ENCODE measurements at places on chromosomes 1 and 21.

DNA sequence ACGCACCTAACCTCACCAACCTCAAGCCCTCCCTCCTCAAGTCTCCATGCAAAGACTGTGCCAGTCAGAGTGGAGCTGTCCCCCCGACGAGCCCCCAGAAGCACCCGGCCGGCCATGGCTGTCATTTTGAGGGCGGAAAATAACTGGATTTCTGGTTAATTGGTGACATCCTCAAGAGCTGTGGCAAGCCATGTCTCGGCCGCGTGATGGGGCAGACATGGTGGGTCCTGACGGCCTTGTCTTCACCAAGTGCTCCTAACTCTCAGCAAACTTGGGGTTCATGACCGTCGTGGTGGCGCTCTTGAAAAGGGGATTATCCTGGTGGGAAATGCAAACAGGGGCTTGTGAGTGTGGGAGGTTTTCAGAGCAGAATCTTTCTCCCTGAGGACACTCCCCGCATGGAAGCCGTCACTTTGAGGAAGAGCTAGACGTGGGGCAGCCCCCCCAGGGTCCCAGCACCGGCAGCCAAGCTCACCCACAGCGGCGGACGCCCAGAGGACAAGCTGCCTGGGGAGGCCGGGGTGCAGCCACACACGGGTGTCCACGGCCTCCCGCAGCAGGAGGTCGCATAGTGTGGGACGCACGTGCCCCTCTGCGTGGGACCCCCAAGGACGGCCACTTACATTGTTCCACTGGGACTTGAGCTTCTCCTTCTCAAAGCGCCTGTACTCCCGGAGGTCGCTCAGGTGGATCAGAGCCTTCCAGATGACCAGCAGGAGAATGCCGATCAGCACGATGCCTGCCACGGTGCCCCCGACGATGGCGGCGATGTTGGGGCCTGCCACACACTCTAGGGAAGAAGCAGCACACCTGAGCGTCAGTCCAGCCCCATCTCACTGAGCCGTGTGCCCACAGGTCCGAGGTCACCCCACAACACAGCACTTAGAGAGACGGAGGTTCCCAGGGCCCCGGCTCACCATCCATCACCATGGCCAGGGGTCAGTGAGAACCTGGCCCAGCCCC lies 12.9 kb upstream of the PTTG1IP start:
- DNase-seq, result no peak

- DNase-seq, result peak; percentile 8
Measured at GRCh38 chr1:241895013-241895412, 47.0 kb downstream of the EXO1 start.

DNA sequence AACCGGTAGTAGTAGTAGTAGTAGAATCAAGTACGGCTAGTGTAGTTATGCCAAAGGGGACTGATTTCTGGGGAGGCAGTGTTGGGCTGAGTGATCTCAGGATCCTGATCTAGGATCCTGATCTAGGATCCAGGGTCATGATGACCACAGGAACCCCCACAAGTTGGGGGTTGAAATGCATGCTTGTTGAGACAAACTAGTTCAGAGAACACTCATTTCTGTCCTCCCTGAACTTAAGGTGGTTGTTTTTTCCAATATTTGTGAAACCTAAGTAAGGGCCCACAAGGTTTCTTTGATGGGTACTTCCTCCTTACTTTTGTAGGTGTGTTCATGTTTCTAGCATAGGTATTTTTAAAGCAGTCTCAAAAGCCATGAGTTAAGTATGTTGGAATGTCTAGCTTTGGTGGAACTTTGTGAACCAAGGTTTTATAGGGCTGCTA lies 33.9 kb upstream of the PDC start:
- no peak for DNase-seq

DNA sequence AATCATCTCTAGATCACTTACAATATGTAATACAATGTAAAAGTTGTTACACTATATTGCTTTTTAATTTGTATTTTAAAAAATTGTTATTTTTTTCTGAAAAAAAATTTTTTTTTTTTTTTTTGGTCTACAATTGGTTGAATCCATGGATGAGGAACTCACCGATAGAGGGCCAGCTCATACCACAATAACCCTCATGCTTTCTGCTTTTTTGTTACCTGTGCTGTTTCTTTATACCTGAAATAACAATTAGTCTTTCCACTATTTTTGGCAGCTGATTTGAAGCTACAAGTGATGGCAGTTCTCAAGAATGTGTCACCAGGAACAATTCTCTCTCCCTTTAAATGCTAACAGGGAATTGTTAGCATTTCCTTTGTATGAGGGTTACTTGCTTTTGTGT lies 12.0 kb downstream of the SMG7 start:
- no peak for DNase-seq

GRCh38 chr1:208238710-208239472 lies 5.3 kb downstream of the PLXNA2 start:
- peak; percentile 53 for DNase-seq

All from KBM-7 (cell line).